Retinal pigment epithelial cell (primary cell): ENCODE measurements at places on chromosomes 2 and 18.

DNA sequence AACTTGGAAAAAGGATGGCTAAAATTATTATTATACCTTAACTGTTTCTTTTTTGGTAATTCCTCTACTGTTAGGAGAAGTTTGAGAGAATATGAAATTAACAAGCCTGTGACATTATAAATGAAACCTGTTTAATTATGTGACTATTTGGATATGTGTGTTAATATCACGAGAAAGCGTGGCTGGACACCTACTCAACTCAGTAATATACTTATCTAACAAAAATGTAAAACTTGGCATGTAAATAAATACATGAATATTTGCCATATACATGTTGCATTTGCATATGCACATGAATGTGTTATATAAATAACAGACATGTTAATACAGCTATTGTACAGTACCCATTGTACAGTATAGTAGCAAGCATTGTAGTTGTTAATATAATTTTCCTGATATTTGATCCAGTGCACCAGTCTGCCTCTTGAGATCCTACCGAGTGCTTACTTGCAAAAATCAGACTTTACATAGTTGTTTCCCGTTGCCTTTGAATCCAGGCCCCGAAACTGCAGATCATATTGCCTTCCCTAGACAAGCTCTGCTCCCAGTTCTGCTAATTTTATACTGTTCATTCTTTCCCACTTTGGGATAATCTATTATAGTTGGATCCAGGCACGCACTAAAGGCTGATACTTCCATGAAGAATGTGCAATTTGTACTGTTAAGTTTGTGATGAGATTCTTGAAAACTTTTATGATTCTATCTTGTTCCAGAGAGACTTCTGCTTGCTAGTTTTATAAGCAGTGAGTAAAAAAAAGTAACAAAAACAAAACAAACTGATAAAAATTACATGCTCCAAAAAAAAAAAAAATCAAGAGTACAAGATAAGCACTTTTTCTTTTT lies 395.6 kb downstream of the ARHGAP15 start:
- DNase-seq = no peak

DNA sequence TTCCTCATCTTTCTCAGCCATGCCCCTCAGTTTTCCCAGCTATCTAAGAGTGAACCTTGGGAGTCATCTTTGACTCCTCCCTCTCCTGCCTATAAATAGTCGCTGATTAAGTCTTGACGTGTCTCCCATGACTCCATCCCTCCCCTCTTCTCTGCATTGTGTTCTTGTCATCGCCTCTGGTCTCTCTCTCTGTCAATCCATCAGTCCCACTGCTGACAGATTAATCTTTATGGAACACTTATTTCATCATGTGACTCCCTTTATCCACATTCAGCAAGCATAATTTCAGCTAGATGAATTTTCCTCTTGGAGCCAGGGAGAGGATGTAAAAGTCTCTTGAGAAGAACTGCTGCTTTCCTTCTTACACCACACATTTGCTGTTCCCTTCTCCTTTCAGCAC lies 9.4 kb downstream of the ADAM23 start:
- DNase-seq = no peak

- DNase-seq = no peak
Observed at GRCh38 chr2:1515986-1516797, 102.9 kb downstream of the TPO start.

GRCh38 chr2:236101311-236101950 lies 66.8 kb downstream of the GBX2 start:
- DNase-seq = no peak

- no peak for DNase-seq
Observed at GRCh38 chr2:60706021-60706420, 50.0 kb upstream of the PAPOLG start.

DNA sequence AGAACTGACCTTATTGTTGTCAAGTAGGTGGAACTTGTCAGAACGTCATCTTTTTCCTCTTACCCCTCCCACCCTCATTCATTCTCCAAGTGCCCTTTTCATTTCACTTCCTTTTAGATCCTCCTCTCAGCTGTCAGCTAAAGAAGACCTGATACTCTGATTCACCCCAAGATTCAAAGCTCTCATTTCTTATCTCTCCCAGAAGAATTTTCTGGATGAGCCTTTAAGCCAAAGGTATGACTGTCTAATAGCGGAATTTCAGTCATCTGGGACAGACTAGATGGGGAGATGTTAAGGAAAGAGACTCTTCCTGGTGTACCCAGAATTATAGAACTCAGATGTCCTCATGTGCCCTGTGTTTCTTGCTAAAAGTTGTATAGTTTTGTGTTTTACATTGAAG lies 53.9 kb downstream of the TCF7L1 start:
- DNase-seq = no peak

- DNase-seq = no peak
Observed at GRCh38 chr2:71824436-71824835, 323.2 kb downstream of the CYP26B1 start.

- no peak for DNase-seq
Observed at GRCh38 chr2:64792995-64793639, 139.4 kb upstream of the SERTAD2 start.

GRCh38 chr18:64037812-64038414 lies 68.0 kb downstream of the SERPINB8 start:
- no peak for DNase-seq

DNA sequence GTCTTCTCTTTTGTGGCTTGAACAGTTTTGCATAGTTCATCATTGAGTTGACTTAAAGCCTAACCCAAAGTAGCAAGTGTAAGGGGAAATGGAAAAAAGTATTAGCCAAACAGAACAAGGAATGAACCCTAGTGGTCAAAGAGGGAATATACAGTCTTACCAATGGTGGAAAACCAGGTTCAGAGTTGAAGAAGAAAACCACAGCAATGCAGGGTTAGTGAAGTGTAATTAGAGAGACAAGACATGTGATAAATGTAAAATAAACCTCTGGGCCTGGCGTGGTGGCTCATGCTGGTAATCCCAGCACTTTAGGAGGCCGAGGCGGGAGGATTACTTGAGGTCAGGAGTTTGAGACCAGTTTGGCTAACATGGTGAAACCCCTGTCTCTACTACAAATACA lies 2.4 kb downstream of the TTN start:
- DNase-seq = no peak

DNA sequence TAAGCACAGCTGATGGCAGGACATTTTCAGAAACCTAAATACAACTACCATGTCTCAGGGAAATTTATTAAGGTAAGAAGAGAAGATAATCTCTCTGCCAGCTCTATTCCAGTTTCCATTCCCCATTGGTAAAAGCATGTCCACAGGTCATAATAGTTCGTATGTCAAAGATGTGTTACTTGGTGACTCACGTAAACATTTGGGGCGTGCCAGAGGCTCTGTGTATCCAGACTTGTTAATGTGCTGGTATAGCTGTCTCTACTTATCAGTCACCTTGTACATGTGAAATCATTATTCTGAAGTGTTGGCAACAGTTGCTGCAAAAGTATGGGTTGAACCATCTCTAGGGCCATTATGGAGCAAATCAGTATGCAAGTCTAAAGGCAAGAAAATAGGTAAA lies 1345.1 kb downstream of the SUCLG1 start:
- DNase-seq = no peak

GRCh38 chr2:205020673-205021072 lies 475.4 kb downstream of the PARD3B start:
- DNase-seq = no peak

DNA sequence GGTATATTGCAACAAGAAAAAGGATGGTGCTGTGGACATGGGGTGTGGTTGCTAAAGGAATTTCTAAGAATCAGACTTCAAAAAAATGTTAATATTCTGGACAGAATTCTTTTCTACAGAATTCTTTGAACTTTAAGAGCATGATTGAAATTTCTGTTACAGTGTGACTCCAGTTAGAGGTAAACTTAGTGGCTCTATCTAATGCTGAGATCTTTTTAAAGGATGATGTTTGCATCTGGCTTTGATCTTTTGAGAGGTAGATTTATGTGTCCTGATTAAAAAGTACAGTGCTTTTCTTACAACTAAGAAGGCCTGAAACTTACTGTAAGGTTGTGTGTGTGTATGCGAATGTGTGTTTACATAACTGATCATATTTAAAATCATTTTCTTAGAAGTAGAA lies 25.4 kb downstream of the NCK2 start:
- no peak for DNase-seq

DNA sequence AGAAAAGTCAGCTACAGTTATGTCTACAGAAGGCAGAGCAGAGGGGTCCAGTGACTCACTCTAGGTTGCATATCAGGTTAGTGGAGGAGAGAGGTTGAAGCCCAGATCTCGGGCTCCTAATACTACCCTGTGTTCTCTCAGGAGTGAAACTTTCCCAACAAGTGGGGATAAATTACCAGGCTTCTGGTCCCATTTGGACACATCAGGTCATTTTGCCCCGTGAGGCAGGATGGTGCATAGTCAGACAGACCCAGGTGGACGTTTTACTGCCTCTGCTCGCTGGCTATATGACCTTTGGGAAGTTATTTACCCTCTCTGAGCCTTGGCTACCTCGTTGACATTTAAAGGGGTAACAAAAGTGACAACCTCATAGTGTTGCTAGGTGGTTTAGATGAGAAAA lies 128.0 kb upstream of the REV1 start:
- no peak for DNase-seq

GRCh38 chr2:10720306-10720705 lies 1.1 kb upstream of the ATP6V1C2 start:
- no peak for DNase-seq

DNA sequence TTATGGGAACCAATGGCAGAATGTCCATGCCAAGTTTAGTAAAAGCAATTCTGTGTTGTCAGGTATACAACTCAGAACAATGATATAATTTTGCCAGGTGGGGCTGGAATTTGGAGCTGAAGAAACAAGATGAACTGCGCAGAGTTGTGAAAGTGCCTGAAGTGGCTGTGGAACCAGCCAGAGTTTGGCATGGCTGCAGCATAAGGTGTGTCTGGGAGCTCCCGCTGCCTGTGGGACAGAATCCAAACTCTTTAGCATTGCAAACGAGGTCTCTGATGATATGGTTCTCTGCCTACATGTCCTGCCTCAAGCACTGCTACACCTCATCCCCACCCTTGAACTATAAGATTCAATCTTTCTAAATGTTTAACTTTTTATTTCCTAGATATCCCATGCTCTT lies 909.7 kb downstream of the EPHA4 start:
- no peak for DNase-seq

GRCh38 chr2:217611056-217611455 lies 391.7 kb downstream of the TNS1 start:
- no peak for DNase-seq

- DNase-seq = peak; percentile 46
Observed at GRCh38 chr2:159755788-159756187, 42.2 kb downstream of the CD302 start.

DNA sequence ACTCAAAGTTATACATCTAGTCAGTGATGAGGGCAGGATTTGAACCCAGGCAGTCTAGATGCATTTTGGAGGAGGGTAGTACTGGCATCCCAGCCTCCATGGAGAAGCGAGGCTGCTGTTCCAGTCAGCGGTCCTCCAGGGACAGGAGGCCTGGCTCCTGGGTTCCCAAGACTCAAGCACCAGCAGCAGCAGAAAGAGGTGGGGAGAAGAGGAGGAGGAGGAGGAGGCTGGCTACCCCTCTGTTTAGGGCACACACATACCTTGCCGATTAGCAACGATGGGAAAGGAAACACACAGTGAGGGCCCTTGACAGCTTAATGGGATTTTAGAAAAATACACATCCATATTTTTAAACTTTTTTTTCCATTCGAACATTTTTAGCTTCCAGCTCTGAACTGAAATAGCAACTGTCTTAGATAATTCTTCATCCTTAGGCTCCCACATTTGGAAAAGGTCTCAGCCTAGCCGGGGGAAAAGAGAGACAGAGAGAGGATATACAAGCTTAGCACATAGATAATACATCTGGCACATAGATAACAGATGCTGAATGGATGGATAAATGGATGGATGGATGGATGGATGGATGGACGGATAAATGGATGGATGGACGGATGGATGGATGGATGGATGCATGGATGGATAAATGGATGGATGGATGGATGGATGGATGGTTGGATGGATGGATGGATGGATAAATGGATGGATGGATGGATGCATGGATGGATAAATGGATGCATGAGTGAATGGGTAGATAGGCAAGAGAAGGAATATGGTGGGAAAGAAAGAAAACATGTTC lies 87.9 kb downstream of the LBH start:
- DNase-seq = no peak

DNA sequence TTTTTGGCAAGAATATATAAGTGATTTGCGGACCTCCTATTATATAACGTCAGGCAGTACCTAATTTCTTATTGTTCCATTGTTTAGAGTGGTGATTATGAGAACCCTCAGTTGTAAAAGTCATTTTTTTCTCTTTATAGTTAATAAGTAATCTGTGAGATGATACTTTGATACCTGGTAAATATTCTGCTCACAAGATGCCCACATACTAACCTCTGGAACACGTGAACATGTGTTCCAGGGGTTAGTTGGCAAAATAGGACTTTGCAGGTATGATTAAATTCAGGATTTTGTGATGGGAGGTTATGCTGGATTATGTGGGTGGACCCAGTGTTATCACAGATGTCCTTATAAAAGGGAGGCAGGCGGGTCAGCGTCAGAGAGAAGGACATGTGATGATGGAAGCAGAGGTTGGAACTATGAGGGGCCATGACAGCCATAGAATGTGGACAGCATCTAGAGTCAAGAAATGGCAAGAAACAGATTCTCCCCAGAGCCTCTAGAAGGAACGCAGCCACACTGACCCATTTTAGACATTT lies 16.8 kb downstream of the MAIP1 start:
- DNase-seq = no peak

GRCh38 chr2:194135463-194135862 lies 1521.6 kb upstream of the SLC39A10 start:
- DNase-seq = no peak

GRCh38 chr2:16671760-16672159 lies 6.1 kb upstream of the CYRIA start:
- no peak for DNase-seq

GRCh38 chr2:189254268-189254883 lies 74.8 kb upstream of the COL5A2 start:
- no peak for DNase-seq

DNA sequence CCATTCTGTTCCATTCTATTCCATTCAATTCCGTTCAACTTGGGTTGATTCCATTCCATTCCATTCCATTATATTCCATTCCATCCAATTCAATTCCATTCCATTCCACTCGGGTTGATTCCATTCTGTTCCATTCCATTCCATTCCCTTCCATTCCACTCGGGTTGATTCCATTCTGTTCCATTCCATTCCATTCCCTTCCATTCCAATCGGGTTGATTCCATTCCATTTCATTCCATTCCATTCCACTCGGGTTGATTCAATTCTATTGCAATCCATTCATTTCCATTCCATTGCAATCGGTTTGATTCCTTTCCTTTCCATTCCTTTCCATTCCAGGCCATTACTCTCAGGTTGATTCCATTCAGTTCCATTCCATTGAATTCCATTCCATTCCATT lies 1138.4 kb downstream of the RPIA start:
- DNase-seq = no peak

DNA sequence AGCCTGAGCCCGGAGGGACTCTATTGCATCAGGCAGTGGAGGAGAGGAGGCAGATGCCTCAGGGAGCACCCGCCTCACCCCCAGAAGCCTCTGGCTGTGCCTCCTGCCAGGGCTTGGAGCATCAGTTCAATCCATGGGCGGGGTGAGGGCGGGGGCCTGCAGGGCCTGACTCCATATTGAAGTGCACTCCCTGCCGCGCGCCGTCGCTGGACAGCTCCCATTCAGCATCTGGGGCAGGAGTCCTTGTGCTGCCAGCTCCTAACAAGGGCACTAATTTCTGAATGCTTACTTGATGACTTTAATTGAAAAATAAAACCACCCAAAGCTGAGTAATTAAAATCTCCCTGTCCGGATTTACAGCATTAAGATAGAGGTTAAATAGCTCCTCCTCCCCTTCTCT lies 23.8 kb downstream of the C1QL2 start:
- no peak for DNase-seq
